Omental fat pad (tissue), 4 donors: ENCODE measurements at places on chromosomes 3 and 15.

DNA sequence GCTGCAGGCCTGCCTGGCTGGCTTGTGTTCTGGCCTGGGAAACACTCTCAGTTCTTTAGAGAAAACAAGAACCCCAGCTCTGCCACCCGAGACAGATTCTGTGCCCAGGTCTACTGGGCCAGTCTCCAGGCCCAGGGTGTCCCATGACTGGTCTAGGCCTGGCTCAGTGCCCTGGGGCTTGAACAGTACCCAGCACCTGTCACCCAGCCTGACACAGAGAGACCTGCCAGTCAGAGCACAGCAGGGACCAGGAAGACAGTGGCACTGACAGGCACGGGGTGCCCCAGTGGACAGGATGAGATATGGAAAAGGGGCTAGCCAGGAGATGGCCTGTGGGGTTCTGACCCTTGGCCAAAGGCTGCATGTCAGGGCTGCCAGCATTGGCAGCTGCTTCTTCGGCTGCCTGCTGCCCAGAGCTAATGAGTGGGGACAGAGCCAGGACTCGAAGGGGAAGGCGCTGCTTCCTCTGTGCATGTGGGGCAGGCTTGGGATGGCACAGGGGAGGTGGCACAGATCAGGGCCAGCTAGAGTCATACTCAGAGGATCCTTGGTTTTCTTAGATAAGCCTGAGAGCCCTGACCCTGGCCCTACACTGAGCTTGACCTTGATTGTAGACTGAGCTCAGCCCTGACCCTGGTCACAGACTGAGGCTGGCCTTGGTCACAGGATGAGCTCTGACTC, 15.1 kb downstream of the CCDC33 start:
- DNase-seq, result no peak

DNA sequence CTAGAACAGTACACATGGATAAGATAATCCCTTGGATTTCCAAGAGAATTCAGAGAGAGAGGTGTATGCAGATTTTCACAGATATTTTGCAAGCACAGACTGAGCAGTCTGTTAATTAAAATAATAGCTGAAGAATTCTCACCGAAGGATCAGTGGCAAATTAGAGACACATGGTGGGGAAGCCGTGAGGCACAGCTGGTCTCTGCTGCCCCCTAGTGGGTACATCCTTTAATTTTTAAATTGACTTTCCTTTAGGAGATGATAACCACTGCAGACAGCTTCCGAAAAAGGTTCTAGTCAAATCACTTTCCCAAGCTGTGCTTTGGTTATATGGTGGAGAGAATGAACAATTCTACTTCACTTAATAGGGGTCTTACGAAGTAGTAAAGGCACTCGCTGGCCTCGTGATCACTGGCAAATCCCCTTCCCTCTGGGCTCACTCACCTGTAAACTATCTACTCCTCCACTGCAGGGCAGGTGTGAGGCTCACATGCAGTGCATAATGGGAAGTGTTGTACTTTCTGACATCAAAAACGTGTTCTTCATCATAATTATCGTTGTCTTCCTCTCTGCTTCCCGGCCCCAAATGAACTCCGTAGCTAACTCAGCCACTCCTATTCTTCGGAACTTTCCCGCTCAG, 19.5 kb downstream of the MESD start:
- DNase-seq, result no peak

- DNase-seq, result no peak
Measured at GRCh38 chr3:171399842-171400241, 60.4 kb downstream of the TNIK start.

DNA sequence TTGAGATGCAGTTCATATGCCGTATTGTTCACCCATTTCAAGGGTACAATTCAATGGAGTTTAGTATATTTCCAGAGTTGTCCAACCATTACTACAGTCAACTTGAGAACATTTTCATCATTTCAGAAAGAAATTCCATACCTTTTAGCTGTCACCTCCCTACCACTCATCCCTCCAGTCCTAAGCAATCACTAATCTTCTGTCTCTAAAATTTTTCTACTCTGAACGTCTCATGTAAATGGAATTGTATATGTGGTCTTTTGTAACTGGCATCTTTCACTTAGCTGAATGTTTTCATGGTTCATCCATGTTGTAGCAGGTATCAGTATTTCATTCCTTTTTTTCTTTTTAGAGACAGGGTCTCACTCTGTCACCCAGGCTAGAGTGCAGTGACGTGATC, 51.1 kb downstream of the CMTM7 start:
- no peak for DNase-seq

- DNase-seq, result no peak
Measured at GRCh38 chr3:127113571-127113891, 79.4 kb upstream of the PRR23E start.

GRCh38 chr15:82774496-82774895, 31.4 kb downstream of the FSD2 start:
- DNase-seq, result no peak

GRCh38 chr3:138186803-138187295, 252 bp upstream of the ARMC8 start:
- DNase-seq, result peak; percentile 75

DNA sequence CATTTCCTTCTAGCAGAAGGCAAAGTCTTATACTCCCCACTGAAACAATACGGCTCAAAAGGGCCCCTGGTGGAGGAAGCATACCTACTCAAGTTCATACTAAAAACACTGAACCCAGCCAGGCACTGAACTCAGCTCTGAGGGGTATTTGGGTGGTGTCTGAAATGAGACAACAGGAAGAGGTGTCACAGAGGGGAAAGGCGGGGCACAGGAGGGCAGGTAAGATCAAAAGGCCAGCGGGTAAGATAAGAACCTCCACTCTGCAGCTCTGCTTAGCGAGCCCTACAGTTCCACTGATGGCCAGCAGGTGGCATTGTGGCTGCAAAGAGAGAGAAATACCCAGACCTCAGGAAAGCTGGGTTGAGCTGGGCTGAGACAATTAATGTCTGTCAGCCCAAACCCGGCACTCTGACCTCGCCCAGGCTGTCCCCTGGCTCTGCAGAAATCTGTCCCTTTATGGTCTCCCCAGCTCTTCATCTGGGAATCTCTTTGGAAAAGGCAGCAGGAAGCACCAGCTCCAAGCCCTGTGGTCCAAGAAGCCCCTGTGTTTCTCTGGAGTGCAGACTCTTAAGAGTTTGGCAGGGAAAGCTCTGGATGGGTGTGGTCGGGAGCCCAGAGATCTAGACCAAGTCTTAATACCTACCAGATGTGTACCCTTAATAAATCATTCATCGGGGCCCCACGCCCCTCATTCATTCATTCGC, 8.4 kb downstream of the MFGE8 start:
- DNase-seq, result peak; percentile 88

DNA sequence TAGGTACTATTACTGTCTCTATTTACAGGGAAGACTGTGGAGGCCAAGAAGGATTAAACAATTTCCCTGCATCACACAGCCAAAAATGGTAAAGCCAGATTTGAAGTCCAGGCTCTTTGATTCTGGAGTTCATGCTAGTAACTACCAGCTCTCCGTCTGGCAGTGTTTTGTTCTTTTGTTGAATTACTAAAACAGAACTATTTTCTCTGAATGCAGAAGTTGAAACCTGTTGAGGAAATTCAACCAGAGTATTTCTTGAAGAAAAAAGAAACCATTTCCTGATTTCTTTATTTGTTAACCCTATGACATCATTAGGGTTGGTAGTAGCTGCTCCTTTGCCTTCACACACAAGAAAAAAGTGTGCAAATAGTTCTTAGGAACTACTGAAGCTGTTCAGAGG, 34.3 kb downstream of the CRTC3 start:
- no peak for DNase-seq

DNA sequence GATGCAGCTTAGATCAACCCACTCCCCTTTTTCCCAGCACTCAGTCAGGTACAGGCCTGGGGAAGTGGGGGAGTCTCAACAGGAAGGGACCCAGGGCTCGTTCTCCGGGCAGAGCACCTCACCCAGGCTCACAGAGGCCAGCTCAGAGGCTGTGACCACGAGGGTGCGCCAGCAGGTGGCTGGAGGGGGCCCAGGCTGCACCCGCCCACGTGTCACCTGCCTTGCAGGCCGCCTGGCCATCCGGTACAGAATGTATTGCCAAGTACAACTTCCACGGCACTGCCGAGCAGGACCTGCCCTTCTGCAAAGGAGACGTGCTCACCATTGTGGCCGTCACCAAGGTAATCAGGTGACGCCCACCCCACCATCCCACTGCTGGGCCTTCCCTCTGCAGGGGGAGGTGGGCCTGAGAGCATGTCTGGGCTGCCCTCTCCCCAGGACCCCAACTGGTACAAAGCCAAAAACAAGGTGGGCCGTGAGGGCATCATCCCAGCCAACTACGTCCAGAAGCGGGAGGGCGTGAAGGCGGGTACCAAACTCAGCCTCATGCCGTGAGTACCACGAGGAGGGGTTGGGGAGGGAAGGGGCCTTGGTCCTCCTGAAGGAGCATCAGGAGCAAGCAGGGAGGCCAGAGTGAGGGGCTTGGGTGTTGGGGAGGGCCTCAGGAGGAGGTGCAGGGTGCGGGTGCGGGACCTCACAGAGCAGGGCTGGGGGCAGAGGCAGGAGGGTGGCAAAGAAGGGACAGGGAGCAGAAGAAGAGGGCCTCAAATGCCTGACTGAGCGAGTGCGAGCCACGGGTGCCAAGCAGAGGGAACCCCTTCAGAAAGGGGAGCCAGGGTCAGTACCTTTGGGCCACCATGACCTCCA, 14.0 kb upstream of the LMAN1L start:
- DNase-seq, result no peak

DNA sequence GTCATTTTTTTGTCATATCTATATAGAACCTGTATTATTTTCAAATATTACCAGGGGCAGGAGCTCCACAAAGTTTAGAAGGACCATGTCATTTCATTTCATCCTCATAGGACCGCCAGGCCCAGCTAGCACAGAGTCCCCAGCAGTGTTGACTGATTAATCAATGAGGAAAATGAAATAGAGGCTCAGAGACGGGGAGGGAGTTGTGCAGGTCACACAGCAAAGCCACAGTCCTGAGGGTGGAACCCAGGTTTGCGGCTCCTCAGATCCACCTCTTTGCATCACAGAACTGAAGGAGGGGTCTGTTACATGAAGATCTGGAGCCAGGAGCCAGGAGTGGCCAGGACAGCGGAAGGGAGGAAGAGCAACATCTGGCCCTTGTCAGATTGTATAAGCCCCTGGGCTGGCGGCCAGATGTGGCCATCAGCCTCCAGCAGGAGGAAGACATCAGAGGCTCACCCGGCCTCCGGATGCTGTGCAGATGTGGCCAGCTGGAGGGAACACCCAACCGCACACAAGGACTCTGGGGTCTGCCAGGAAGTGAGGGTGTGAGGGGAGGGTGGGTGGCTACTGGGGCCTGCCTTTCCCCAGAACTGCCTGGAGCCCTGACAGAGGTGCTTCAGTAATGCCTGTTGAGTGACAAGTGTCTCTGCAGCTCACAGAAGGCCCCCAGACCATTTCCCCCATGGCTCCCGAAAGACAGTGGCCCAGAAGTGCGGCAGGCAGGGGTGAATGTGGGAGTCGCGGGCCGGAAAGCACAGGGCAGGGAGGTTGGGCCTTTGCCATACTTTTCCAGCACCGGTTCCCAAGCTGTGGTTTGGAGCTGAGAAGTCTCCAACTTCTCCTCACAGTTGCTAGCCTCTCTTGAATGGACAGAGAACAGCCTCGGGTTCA, 21.3 kb downstream of the EFCC1 start:
- DNase-seq, result no peak

DNA sequence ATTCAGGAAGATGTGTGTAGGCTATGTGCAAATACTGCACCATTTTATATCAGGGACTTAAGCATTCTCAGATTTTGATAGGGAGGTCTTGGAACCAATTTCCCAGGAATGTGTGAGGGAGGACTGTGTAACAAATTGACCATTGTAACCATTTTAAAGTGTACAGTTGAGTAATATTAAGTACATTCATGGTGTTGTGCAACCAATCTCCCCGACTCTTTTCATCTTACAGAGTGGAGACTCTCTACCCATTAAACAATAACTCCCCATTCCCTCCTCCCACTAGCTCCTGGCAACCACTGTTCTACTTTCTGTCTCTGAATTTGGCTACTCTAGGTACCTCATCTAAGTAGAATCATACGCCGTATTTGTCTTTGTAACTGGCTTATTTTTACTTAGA, 5.1 kb downstream of the RCN2 start:
- DNase-seq, result no peak

- no peak for DNase-seq
Measured at GRCh38 chr3:46417841-46418611, 11.0 kb downstream of the CCRL2 start.
